HCT116 (cell line): ENCODE measurements at places on chromosomes 7 and 10. TPM values are rescaled to one million over a fixed set of nuclear protein-coding genes. Genes with fewer than 3 reads are reported as not detected.

Gene FGFR2
- 19.7 TPM for total RNA-seq

DNA sequence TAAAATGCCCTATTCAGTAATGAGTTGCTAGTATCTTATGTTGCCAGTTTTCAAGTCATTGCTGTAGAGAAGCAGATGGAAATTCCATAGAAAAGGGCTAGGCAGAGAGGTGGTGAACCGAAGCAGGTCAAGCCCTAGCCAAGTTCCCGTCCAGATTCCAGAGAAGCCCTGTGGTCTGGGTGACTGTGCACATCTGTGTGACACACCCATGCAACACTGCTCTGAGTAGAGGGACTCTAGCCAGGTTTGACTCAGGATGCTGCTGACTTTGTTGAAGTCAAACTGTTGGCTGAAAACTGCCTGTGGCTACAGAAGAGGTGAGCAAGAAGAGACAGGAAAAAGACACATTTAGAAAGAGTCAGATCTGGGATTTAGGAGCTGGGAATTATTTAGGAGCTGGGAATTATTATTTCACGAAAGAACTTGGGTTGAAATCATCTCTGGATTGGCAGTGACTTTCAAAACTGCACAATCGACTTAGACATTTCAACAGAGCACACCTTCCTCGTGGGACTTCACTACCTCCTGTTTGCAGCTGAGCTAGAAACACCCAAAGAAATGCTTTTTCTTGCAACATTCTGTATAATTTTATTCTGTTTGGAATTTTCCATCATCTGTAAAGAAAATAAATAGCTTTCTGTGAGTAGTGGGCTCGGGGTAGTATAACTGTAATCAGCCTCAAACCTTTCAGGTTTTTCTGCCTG is 149.1 kb upstream of the PRKCQ start:
- H3K4me1 ChIP-seq = peaks cover 10% of the 10 kb centered on the region
- no peak for DNase-seq
- H3K27me3 ChIP-seq = no peaks in the 10 kb centered on the region
- no peaks in the 10 kb centered on the region for H3K36me3 ChIP-seq

DNA sequence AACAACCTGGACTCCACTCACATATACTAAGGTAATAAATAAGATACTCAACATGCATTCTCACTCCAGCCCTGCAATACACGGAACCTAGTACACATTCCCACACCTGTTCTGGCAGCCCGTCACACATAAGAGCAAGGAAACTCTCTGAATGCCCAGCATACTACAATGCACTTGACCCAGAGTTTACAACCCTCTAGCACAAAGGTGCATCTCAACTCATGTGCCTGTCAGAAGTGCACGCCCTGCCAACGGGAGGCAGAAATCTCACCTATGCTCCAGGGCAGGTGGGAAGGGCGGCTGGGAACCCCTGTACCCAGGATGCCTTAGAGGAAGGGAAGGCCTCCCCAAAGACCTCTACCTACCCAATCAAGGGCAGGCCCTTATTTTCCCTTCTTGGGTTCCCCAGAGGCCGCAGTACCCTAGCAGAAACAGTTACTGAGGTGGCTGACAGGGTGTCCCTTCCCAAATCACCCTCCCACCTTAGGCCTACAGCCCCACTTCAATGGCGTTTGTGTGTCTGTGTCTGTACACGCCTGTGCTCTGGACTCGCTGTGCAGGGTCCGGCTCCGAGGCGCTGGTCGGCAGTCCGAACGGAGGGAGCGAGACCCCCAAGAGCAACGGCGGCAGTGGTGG is 2.0 kb downstream of the EVX1 start:
- no peak for DNase-seq
- H3K27me3 ChIP-seq = no peaks in the 10 kb centered on the region
- H3K4me1 ChIP-seq = no peaks in the 10 kb centered on the region
- no peak overlapping the region for H3K27ac ChIP-seq
- H3K4me3 ChIP-seq = no peak overlapping the region

GRCh38 chr7:2166625-2167280 is 66.0 kb downstream of the MAD1L1 start:
- H3K4me1 ChIP-seq = no peaks in the 10 kb centered on the region
- no peak overlapping the region for H3K4me3 ChIP-seq
- no peaks in the 10 kb centered on the region for H3K27me3 ChIP-seq
- DNase-seq = no peak
- H3K27ac ChIP-seq = no peak overlapping the region

DNA sequence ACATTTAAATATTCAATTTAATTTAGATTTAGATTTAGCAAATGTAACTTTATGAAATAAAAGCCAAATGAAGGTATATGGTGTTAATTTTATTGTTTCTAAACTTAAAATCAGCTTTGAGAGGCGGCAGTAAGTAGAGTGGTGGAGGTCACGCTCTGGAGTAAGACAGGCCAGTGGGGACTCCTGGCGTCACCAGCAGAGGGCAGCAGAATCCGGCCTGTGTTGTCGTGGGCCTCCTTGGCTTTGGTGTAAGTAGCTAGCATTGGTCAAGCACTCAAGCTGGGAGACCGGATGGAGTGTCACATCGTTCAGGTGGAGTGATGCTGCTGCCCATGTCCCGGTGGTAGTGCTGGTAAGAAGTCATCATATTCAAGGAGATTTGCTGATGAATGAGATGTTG is 98.7 kb upstream of the DNAJB6 start:
- H3K27me3 ChIP-seq = no peaks in the 10 kb centered on the region
- peaks cover 26% of the 10 kb centered on the region; the same call in 1 of the 2 replicates for H3K36me3 ChIP-seq
- H3K4me1 ChIP-seq = no peaks in the 10 kb centered on the region
- no peak for DNase-seq
- no peak overlapping the region for H3K4me3 ChIP-seq
- no peak overlapping the region for H3K27ac ChIP-seq

GRCh38 chr7:111765751-111766643 is 203.7 kb upstream of the IMMP2L start:
- H3K4me3 ChIP-seq = no peak overlapping the region
- no peaks in the 10 kb centered on the region for H3K4me1 ChIP-seq
- no peak overlapping the region for H3K27ac ChIP-seq
- DNase-seq = no peak
- H3K27me3 ChIP-seq = no peaks in the 10 kb centered on the region
- H3K36me3 ChIP-seq = no peaks in the 10 kb centered on the region
